ENCODE measurements at places on chromosomes 5 and 9.

GRCh38 chr5:38752622-38753021 is 93.2 kb upstream of the OSMR start:
- no peak for DNase-seq

- DNase-seq, result no peak
Observed at GRCh38 chr5:32514806-32515205, 70.3 kb upstream of the ZFR start.

DNA sequence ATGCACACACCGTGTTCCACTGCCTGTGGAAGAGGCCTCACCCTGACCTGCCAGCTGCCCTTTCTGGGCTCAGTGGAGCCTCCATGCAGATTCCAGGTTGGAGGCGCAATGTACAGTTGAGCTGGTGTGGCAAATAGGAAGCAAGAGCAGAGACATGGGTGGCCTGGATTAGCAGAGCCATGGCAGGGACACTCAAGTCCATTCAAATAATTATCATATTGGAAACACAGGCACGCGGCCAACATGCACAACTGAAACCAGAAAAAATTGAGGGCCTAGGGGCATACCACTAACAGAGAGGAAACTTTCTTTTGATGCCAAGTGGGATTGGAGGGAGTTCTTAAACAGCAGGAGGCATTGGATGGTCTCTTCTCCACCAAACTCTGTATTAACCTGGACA is 35.8 kb downstream of the OTULINL start:
- DNase-seq, result no peak

DNA sequence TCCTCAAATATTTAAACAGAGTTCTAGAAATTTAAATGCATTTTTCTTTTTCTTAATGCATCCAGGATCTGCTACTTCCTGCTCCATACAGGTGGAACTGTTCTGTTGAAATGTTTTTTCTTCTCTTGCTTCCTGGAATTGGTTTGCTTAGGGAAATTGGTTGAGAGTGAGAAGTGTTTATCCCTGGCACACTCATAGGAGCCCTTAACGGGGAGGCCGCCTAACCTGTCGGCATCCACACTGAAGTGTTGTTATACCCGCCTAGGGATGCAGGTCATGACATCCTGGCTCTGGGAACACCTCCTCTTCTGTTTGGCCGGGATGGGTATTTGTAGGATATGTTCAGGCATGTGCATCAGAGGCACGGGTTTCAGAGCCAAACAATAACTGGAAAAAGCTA is 239.7 kb downstream of the GADD45G start:
- no peak for DNase-seq

- no peak for DNase-seq
Observed at GRCh38 chr5:13766236-13766635, 178.3 kb downstream of the DNAH5 start.

- DNase-seq, result no peak
Observed at GRCh38 chr5:110008131-110008530, 318.4 kb downstream of the MAN2A1 start.

DNA sequence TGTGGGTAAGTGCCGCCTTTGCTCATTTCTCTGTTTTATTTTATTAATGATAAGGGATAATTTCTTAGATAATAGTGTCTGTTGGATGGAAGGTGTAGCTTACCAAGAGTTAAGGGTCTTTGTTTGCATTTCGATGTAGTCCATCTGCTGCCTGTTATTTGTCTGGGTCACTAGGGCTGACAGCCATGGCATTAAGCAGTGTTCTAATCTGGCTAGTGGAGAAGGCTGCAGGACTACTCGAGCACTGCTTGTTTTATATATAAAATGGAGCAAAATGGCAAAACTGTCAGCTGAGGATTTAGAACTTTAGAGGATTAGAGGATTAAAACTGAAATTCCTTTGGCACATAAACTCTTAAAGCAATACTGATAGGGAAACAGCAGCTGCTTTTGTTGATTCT is 67.5 kb downstream of the C7 start:
- DNase-seq, result no peak

GRCh38 chr5:166342402-166342801 is 1949.0 kb upstream of the WWC1 start:
- DNase-seq, result no peak

- no peak for DNase-seq
Observed at GRCh38 chr5:148314187-148314586, 2.0 kb downstream of the SPINK7 start.

GRCh38 chr9:84969084-84969483 is 299.6 kb downstream of the NTRK2 start:
- no peak for DNase-seq

GRCh38 chr5:8247049-8247899 is 378.3 kb downstream of the MTRR start:
- no peak for DNase-seq

DNA sequence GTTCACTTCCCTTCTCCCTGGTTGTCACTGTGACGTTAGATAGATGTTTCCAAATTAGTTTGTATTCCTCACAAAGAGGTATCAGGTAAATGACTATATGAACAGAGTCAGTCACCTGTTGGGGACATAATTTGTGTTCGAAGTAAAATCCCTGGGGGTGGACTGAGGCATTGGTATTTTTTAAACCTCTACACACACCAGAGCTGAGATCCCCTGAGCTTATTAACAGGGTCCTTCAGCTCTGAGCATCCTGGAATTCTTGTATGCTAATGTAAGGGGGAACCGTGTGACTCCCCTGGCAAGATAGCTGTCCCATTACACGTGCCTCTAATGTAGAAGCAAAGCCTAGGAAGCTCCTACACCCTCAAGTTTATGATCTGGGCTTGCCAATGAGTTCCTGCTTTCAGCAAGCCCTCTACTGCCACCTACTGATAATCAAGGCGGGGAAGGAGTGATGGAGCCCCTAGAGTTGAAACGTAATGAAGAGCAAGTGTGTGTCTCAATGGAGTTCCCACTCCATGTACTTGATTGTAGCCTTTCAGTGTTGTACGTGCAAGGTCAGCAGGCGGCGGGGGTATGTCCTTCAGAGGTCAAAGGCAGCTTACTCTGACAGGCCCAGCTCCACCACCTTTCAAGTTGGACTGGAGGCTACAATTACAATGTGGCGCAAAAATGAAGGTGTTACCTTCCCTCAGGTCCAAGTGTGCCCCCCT is 14.4 kb downstream of the PRKACG start:
- DNase-seq, result no peak

DNA sequence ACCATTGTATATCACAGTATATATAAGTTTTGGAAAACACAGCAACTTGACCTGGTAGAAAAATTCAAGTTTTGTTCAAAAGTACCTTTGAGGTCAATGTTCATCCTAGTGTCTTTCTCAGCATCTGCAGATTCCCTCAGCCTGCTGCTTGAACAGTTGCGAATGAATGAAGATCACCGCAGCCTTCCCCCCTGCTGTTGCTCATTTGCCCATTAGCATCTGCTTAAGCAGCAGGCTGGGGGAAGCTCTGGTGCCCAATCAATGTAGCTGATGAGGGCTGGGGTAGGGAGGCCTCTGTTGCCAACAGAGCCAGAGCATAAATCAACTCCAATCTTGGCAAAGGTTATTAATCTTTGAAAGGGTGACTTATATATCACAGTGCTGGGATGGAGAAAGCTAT is 586.5 kb upstream of the PTPRD start:
- DNase-seq, result no peak

DNA sequence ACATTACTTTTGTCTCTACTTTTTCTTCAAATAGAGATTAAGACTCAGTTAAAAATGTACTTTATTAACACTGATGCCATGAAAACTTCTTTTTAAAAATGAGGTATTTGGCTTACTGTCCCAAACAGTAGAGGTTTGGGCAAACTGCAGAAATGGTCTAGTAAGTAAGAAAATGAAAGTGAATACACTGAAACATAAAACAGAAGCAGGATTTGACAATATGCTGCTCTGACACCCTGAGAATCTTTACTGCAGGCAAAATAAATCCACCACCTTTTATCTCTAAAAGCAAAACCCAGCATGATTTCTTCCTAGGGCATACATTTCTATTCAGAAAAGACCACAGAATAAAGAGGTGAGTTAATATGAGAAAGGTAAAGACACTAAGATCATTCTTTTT is 86.2 kb downstream of the SLC38A9 start:
- no peak for DNase-seq

GRCh38 chr5:73796164-73797131 is 170.5 kb downstream of the ARHGEF28 start:
- DNase-seq, result no peak

DNA sequence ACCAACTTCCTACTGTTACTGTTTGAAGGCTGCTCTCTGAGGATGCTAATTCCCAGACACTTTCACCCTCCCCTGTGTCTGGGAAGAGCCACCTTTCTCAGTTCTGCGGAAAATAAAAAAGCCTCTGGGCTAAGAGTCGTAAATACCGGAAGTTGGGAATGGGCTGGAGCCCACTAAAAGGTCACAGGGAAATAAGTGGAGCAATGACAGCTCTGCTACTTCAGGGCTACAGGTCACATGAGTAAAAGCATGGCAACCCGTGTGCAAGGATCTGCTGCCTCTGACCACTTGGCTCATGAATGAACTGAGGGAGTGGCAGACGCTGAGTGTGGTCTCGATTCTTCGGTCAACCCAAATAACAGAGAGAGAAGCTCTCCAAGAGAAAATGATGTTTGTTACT is 25.8 kb upstream of the ATP6V1G1 start:
- DNase-seq, result no peak

DNA sequence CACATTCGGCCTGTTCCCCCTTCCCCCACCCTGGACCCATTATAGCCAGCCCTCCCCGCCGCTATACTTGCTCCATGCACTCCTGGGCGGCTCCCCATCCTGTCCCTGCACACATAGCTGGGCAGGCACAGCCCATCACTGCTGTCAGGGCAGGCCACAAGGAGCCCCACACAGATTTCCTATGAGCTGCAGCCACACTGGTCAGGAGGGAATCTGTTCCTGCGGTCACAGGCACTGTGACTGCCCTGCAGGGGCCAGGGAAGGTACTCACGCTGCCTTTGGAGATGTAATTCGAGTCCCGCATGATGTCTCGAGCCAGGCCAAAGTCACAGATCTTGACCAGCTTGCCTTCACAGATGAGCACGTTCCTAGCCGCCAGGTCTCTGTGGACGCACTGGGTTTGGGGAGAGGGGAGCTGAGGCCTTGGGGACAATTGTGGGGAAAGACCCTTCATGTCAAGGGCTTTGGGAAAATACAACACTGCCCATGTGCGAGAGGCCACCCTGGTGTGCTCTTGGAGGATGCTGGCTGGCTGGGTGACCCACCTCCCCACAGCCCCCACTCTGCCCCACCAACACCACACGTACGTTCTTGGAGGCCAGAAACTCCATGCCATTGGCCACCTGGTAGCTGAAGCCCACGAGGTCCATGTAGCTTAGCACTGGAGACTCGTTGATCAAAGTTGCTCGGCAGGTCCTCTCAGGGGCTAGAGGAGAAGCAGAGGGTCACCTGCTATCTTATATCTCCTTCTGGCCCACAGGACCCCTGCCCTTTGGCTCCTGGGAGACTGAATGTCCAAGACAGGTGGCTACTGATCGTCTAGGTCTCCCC is 34.5 kb upstream of the CSF1R start:
- no peak for DNase-seq

GRCh38 chr9:97811533-97812246 is 41.3 kb upstream of the FOXE1 start:
- no peak for DNase-seq

DNA sequence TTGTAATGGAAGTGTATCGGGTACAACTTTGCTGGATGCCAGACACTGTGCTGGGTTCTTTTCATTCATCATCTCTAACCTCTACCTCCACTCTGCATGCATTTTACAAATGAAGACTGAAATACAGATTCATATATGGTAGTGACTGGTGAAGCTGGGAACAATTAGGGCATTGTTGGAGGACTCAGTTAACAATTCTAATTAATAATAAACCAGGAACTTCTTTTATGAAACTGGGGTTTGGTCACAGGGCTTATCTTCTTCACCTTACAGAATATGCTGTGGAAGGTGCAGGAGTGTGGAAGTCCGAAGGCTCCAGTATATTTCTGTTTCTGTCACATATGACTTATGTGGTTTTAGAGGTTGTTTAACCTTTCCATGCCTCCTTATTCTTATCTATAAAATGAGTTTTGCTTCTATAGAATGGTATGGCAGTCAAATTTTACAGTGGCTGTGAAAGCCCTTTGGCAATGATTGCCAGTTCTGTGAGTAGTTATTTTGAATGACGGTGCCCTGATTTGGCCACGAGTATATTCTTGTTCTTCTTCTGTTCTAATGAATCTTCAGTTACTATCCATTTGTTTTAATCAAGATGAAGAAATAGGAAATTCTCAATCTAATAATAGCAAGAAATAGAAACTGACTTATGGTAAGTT is 284.7 kb downstream of the GABRB2 start:
- no peak for DNase-seq

- DNase-seq, result no peak
Observed at GRCh38 chr9:68727636-68728035, 22.6 kb downstream of the PIP5K1B start.

DNA sequence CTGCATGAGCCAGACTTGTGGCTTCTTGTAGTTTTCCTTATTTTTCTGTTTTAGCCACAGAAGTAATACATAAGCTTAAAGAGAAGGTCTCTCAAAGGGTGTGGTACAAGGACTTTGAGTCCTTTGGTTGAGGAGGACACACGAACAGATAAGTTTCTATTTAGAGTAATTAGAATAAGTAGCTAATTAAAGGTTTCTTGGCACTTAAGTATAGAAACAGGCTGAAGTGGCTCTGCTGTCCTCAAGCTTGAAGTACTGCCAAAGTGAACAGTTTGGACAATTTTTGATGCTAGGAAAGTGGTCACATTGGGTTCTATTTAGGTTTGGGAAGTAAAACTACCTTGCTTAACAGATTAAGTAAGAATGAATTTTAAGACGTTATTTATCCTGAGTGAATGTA is 278.3 kb upstream of the MPDZ start:
- no peak for DNase-seq

- DNase-seq, result no peak
Observed at GRCh38 chr9:8750639-8751051, 951.1 kb upstream of the DMAC1 start.

- DNase-seq, result no peak
Observed at GRCh38 chr5:154485850-154486426, 7.9 kb upstream of the HAND1 start.

GRCh38 chr5:172852490-172853354 is 18.7 kb downstream of the ERGIC1 start:
- DNase-seq, result no peak

GRCh38 chr5:604391-604831 is 7.7 kb upstream of the CEP72 start:
- DNase-seq, result no peak

GRCh38 chr9:124696101-124696500 is 75.0 kb downstream of the NR6A1 start:
- no peak for DNase-seq

Measured in stimulated activated CD8-positive, alpha-beta memory T cell treated with anti-CD3 and anti-CD28 coated beads, Interleukin-12 subunit alpha, Interleukin-12 subunit beta, amount 100 ng/mL, for 4 hours (primary cell).